ENCODE measurements at places on chromosomes 3 and 15.
A peak's percentile ranks its signal among the peaks of the same experiment; 100 is the strongest.

GRCh38 chr3:184186184-184186901, at the start of gene ABCF3:
TSS of gene ABCF3 (plus strand) at chr3:184186199. CDS start at chr3:184186208, 9 bp downstream.
- DNase-seq = peak; percentile 80

DNA sequence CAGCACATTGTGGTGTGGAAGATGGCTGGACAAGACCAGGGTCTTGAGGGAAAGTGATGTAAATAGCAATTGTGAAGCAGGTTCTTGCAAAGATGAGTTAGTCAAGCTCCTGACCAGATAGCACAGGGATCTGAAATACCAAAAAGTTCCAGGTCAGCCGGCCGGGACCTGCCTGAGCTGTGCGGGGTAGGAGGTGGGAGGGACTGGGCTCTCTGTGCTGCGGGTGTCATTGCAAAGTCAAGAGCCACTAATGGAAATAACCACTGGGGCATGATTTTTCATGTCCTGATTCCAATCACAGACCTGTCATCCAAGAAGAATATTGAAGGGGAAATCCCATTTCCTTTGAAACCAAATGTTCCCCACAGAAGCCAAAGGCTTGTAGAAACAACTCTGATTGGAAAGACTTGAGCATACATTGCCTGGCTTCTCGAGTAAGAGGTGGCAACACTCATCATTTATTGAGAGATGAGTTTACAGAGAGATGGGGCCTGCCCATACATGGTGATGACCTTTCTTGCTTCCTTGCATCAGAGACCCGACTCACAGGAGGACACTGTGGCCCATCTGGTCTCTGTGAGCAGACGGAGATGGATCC, 44.2 kb upstream of the KY start:
- no peak for DNase-seq

DNA sequence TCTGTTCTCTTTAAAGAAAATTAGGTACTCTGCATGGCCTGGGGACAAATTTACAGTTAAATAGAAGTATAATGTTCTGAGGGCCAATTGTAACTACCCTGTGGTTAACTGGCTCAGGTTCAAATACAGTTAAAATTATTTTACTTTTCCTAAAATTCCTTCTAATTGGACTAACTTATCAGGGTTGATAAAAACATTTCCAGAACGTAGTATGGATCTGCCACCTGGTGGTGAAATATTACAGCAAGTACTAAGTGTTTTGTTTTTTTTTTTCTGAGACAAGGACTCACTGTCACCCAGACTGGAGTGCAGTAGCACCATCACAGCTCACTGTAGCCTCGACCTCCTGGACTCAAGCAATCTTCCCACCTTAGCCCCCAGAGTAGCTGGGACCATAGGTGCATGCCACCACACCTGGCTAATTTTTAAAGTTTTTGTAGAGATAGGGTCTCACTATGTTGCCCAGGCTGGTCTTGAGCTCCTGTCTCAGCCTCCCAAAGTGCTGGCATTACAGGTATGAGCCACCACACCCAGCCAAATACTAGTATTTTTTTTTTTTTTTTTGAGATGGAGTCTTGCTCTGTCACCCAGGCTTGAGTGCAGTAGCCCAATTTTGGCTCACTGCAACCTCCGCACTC, 29.2 kb downstream of the NEO1 start:
- no peak for DNase-seq

DNA sequence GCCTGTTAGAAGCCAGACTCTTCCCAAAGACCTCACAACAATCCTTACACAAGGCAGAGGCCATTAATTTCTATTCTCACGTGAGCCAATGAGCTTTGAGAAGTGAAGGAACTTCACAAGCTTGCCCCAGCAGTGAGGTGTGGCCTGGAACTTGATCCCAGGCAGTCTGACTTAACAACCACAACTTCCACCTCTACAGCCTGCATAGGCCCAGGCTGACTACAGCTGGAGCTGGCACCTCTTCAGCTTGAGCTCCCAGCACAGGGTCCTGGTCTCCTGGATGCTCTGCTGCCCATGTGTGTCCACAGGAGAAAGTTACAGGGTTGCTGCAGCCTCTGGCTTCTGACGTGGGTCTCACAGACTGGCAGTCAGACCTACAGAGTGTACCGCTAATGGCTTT, 111.0 kb downstream of the ERC2 start:
- DNase-seq = no peak

GRCh38 chr3:130459944-130460343, 57.0 kb upstream of the COL6A6 start:
- no peak for DNase-seq

GRCh38 chr3:157931517-157931916, 174.7 kb downstream of the SHOX2 start:
- DNase-seq = no peak

GRCh38 chr15:48564690-48565089, 80.8 kb downstream of the FBN1 start:
- DNase-seq = no peak

DNA sequence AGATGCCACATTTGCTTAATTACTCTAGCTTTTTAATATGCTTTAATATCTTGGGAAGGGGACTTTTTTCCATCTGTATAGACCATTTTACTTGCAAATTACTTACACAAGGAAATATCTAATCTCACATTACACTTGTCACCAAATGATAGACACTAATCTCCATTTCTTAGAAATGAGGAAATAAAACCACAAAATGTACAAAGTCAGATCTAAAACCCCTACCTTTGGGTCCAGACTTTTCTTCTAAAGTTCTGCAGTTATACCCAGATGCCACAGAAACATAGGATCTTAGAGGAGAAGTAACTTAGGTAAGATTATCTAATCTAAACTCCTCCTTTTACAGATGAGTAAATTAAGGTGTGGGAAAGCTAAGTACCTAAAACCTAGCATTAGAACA, 44.3 kb downstream of the CD200R1L start:
- no peak for DNase-seq

- DNase-seq = no peak
Measured at GRCh38 chr3:99895703-99896441, 78.2 kb downstream of the CMSS1 start.

DNA sequence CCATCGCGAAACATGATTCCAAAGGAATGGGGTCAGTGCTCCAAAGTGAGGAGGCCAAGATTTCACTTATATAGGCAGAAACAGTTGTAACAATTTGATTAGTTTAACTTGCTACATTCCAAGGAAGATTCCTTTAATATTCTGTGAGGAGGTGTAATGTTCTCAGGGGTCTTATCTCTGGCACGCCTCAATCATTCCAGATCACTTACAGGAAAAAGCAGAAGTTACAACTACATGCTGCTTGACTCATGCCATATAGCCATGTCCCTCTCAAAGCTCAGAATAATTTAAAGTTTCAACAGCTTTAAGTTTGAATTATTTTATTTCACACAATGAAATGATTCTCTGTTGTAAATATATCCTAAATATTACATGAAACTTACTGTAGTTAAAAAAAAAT, 3.5 kb upstream of the FYTTD1 start:
- DNase-seq = no peak

GRCh38 chr3:115363071-115363470, 216.0 kb upstream of the ZBTB20 start:
- no peak for DNase-seq

DNA sequence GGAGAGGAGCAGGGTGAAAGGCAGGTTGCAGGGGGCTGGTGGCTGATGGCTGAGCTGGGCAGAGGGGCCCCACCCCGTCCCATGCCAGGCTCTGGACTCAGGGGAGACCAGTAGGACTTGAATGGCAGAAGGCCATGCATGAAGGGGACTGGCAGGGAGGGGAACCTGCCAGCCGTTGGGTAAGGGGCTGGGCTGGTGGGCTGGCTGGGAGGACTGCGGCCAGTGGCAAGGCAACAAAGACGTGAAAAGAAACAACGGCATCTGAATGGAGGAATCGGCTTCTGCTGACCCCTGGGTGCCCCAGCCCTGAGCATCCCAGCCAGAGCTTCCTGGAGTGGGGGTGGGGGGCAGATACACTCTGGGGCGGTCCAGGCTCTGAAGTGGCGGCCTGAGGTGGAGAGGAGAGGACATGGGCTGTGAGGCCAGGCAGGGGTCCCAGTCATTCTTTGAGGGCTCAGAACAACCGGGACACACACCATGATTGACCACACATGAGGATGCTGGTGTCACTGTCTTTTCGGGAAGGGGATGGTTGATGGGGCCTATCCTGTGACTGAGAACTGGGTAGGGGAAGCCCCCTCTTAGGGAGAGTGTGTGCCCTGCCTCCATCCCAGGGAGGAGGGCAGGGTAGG, 11.7 kb downstream of the GLYCTK start:
- no peak for DNase-seq
